ENCODE measurements at places on chromosomes 13 and 19.

- H3K36me3 ChIP-seq, result peaks cover 31% of the 10 kb centered on the region
- H3K27me3 ChIP-seq, result no peaks in the 10 kb centered on the region
- H3K27ac ChIP-seq, result no peak overlapping the region
- H3K4me1 ChIP-seq, result peaks cover 14% of the 10 kb centered on the region
Measured at GRCh38 chr19:5006201-5006600, 37.3 kb downstream of the KDM4B start.

DNA sequence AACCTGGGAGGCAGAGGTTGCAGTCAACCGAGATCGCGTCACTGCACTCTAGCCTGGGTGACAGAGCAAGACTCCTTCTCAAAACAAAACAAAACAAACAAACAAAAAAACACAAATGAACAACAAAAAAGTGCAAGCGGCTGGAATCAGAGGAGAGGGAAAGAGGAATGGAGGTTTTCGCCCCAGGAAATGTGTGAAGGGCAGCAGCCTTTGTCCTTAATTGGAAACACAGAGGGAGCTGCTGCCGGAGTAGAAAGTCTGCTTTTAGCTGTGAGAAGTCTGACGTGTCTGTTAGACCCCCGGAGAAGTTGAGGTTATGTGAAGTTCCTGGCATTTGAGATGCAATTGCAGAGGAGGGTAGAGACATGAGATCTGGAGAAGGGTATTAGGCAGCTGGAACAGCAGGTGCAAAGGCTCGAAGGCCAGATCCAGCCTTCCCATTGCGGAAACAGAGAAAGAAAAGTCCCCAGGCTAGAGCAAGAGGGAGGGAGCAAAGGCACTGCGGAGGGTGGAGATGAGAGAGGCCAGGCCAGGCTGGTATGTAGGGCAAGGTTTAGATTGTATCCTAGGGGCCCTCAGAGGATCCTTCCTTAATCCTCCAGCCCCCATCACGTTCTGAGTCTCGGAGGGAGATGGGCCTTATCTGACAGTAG lies 473 bp downstream of the TMIGD2 start:
- peaks cover 14% of the 10 kb centered on the region for H3K36me3 ChIP-seq
- H3K27ac ChIP-seq, result no peak overlapping the region
- no peak overlapping the region for H3K4me3 ChIP-seq
- DNase-seq, result no peak
- peaks cover 21% of the 10 kb centered on the region for H3K4me1 ChIP-seq
- peaks cover 2% of the 10 kb centered on the region for H3K27me3 ChIP-seq

GRCh38 chr13:75760131-75761021 lies 124.2 kb downstream of the LMO7 start:
- no peak overlapping the region for H3K4me3 ChIP-seq
- H3K36me3 ChIP-seq, result no peaks in the 10 kb centered on the region
- H3K27me3 ChIP-seq, result no peaks in the 10 kb centered on the region
- H3K4me1 ChIP-seq, result no peaks in the 10 kb centered on the region
- no peak for DNase-seq

DNA sequence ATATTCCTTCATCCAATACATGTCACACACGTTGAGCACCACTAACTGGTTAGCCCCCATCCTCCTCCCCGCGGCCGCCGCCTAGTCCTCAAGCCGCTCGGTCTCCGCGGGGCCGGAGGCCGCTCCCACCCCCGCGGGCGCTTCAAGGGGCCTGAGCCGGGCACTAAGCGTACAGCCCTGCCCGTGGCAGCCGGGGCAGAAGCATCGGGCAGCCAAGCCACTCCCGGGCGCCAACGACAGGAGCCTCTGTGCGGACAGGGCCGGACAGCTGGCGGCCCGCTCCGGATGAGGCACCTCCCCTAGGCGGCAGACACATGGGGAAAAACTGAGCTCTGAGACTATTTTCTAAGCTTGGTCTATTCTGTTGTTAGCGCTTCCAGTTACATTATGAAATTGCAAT lies 2.8 kb upstream of the ZNF543 start:
- DNase-seq, result no peak
- H3K27me3 ChIP-seq, result peaks cover 34% of the 10 kb centered on the region
- H3K27ac ChIP-seq, result no peak overlapping the region
- peaks cover 3% of the 10 kb centered on the region for H3K36me3 ChIP-seq
- H3K4me3 ChIP-seq, result no peak overlapping the region
- peaks cover 13% of the 10 kb centered on the region for H3K4me1 ChIP-seq
